ENCODE measurements at places on chromosomes 4 and X.

GRCh38 chr4:2684486-2684885 lies 71.7 kb downstream of the TNIP2 start:
- no peak for DNase-seq

DNA sequence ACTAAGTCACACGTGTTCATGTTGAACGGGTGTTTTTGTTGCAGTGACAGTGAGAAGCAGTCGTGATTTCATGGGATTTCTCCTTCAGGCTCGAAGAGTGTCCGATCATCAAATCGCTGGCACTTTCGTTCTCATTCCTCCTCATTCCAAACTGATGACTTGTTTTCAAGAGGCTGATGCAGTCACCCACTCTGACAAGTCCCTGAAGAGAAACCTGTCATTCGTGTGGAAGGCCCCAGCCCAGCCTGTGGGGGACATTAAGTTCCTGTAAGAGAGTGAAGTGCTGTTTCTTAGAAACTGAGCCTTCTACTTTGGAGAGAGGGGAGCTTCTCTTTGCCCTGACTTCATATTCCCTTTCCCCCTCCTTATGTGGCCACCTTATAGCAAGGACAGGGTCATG lies 8.0 kb downstream of the REELD1 start:
- DNase-seq: no peak

GRCh38 chr4:41977709-41978108 lies 3.8 kb upstream of the DCAF4L1 start:
- DNase-seq: no peak

GRCh38 chrX:38672646-38673045 lies 111.3 kb downstream of the TSPAN7 start:
- DNase-seq: no peak

DNA sequence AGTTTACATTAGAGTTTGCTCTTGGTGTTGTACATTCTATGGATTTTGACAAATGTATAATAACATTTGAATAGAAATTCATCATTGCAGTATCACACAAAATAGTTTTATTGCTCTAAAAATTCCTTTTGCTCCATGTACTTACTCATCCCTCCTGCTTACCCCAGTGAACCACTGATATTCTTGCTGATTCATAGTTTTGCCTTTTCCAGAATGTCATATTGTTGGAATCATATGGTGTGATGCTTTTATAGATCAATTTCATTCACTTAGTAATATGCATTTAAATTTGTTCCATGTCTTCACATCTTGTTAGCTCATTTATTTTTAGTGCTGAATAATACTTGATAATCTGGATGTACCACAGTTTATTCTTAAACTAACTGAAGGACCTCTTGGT lies 1593.2 kb downstream of the C4orf33 start:
- no peak for DNase-seq

GRCh38 chr4:142393127-142393526 lies 453.0 kb downstream of the INPP4B start:
- DNase-seq: no peak

GRCh38 chrX:22063284-22063683 lies 31.2 kb downstream of the PHEX start:
- DNase-seq: peak; percentile 10

GRCh38 chrX:4110964-4111363 lies 397.5 kb upstream of the PRKX start:
- no peak for DNase-seq

DNA sequence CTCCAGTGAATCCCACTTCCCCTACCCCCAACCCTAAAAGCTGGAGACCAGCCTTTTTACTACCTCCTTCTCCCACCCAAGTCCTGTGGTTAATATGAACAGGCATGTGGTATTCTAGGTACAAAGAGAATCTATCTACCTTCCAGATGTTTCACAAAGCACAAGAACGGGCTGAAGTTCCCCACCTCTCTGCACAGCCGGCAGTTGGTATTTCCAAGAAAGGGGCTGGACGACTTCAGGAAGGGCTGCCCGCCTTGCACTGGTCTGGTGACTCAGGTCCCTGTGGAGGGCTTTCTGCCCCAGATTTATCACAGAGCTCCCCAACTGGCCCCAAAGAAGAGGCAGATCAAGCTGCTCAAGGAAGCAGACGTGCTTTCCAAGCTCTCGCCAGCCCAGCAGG lies 4.5 kb downstream of the FAM47E start:
- no peak for DNase-seq

GRCh38 chr4:20592013-20592412 lies 108.2 kb upstream of the PACRGL start:
- no peak for DNase-seq

DNA sequence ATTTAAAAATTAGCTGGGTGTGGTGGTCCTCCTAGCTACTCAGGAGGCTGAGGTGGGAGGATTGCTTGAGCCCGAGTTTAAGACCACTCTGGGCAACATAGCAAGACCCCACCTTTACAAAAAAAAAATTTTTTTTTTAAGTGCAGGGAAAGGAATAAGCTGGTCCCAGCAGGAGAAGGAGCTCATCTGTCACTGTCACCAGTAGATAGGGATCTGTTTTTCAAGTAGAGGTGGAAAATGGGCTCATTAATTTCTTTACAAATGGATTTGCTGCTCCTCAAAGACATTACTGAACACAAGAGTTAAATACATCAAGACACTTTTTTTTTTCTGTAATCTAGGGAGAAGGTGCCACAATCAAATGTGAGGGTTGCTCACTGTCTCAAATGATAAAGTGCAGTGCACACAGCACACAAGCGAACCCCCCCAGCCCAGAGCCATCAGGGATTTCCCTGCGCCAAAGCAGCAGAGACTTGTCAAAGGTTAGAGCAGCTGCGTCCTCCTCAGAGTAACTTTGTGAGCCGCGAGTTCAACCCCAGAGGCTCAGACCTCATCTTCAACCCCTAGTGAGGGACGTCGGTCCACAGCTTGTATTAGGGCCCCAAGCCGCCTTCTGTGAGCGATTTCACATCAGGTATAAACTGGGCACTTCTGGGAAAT lies 14.3 kb upstream of the MTNR1A start:
- no peak for DNase-seq

- DNase-seq: no peak
Measured at GRCh38 chrX:115373308-115373707, 83.8 kb downstream of the LUZP4 start.
